ENCODE measurements at places on chromosomes 2 and 18.

DNA sequence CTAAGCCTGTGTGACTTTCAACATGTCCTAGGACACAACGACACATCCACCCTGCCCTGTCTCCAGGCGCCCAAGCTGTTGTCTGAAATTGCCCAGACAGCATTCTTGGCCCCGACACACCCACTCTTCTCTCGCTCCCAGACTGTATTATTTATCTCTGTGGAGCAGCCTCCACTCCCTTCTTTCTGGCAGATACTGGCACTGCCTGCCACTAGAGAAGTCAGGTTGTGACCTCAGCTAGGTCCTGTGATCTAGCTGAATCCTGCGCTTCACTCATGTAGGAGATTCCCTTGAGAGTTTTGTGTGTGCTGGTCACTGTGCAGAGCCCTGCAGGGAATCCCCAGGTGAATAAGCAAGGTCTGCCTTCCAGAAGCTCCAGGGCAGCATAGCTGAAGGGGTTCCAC, 77.1 kb upstream of the TNP1 start:
- DNase-seq = peak; percentile 13

DNA sequence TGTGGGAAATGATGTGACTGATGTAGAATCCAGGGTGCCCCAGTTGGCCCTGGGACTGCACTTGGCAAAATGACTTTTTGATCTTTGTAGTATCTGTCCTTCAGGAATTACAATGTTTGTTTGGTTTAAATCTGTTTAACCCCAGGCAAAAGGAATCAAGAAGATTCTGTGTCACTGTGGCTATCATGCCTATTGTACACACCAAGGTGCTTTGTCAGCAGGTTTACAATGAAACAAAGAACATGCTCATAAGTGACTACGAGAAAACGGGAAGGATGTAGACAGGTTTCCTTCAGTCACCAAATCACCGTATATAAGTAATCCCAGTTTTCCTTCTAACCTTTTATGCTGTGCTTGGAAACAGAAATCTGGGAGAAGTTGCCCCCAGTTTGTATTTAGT, 109.5 kb downstream of the RTN4 start:
- DNase-seq = no peak

- no peak for DNase-seq
Observed at GRCh38 chr2:239930378-239930777, 94.8 kb downstream of the NDUFA10 start.

- DNase-seq = no peak
Observed at GRCh38 chr2:173606619-173607248, 252.1 kb downstream of the CDCA7 start.

GRCh38 chr2:126744640-126745039, 88.7 kb downstream of the GYPC start:
- DNase-seq = no peak

Data from NCI-H1092 treated with DMSO at 0.1 percent for 48 hours (cell line).